ENCODE measurements at places on chromosomes 3 and 15.

DNA sequence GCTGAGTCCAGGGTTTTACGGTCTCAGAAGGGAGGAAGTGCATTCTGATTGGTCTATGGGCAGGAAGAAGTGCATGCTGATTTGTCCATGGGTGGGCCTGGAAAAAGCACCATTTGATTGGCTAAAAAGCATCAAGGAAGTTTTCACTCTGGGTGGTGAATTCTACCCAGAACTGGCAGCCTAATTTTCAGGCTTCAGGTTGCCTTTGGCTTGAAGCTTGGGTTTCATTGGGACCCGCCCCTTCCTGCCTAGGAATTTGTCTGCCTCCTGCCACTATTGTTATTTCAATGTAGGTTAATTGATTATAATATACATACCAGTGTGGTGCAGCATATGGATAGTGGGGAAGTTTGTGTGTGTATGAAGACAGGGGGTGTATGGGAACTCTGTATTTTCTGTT is 1355.9 kb downstream of the SI start:
- no peak for DNase-seq

GRCh38 chr15:42621996-42622925 is 46.9 kb downstream of the STARD9 start:
- DNase-seq, result no peak

DNA sequence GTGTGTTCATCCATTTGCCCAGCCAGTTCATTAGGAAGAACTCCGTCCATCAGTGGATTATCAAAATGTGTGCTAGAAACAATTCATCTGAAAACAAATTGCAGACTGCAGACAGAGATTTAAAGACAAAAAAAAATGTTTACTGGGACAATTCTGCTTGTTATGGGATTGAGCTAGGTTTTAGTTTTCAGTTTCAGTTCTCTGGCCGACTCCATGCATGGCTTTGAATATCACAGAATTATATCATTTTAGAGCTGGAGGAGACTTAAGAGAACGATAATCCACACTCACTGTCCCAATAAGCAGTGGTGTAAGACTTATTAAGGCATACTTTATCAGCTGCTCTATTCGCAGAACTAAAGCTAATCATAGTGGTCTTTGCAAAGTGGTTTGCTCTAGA is 51.1 kb downstream of the TFG start:
- no peak for DNase-seq

DNA sequence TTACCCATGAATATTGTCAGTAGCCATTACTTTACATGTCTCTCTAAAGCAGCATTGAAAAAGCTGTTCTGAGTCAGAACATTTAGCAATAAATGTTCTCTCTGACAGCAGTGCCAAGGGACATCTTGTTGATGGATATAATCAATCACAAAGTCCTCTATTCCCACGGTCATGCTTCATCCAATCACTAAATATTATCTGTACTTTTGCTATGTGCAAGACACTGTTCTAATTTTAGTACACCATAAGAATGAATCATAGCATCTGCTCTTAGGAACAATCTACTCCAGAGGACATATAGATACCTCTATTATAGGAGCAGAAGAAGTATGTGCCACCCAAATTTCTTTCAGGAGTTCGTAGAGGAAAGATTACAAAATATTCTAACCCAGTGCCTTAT is 142.5 kb upstream of the MBNL1 start:
- DNase-seq, result no peak

GRCh38 chr3:68363796-68364195 is 568.6 kb downstream of the TAFA4 start:
- no peak for DNase-seq

DNA sequence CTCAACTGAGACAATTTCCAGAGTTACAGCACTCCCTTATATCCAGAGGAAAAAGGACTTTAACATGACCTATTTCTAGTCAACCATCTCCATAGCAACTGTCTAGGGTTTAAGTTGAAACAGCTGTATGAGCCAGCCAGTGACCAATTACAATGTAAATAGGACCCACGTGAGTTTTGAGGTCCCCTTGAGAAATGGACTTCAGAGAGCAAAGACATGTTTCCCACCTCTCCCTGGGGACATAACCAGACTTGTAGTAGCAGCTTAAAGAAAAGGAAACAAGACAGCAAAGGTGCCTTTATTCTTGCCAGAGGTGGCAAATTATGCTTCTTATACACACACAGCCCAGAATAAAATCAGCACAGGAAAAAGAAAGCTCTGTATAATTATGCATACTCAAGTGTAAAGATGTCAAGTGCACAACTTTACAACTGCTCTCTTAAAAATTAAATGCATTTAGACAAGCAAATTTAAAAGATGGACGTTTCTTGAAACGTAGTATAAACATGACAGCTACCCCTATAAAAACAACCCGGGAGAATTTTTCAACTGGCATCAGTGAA is 40.2 kb downstream of the SUMF1 start:
- peak; percentile 32 for DNase-seq

GRCh38 chr15:95937128-95937528 is 393.4 kb upstream of the NR2F2 start:
- DNase-seq, result no peak

- no peak for DNase-seq
Observed at GRCh38 chr15:62853841-62854225, 188.7 kb upstream of the TPM1 start.

- DNase-seq, result peak; percentile 98
Observed at GRCh38 chr3:194486540-194487288, at the start of gene ATP13A3. TSS of gene ATP13A3 (minus strand) at chr3:194487002. CDS start at chr3:194462190, 24,812 bp downstream.

GRCh38 chr3:71130471-71131374 is 452.8 kb downstream of the FOXP1 start:
- no peak for DNase-seq

- DNase-seq, result no peak
Observed at GRCh38 chr3:10709110-10709781, 106.8 kb upstream of the SLC6A11 start.

DNA sequence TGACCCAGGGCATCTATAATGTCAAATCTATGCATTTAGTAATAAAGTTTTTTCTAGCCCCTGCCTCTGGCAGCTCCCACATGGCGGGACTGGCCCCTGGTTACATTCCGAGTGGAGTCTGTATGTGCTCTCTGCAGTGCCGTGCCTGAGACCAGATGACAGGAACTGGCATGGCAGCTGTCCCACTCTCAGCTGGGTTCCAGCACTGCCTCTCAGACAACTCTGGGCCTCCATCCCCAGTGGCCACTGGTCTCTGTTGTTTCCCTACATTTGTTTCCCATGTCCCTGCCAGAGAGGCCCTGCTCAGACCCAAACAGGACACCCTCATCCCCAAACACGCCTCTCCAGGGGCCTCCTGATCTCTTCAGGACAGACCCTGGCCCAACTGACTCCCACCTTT is 109.3 kb downstream of the OCA2 start:
- DNase-seq, result no peak

GRCh38 chr3:123123716-123124616 is 57.1 kb downstream of the PDIA5 start:
- DNase-seq, result no peak

DNA sequence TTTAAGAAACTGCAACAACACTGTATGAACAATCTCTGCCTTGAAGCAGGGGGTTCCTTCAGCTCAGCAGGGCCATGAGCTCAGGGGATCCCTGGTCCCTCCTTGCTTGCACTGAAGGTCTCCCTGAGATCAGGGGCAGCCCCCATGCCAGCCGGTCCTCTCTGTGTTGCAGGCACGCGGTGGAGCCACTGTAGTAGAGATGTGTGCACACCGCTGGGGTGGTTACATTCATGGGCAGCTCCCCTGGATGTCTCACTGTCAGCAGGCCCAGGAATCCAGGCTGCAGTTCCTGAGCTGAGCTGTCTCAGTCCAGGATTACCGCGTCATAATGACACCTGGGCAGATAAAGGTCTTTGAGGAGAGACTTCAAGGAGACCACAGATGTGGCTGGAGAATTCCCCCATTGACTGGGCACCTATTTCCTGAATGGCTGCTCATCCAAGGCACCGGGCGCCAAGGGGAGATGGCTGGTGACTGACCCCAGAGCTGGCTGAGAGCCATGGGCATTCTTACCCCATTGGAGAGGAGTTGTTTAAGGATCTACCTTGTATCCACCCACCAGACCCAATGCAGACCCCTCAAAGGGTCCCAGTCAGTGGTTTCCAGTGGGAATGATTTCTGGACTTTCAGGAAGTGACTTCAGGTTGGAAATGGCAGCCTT is 10.4 kb upstream of the KLF13 start:
- DNase-seq, result no peak

DNA sequence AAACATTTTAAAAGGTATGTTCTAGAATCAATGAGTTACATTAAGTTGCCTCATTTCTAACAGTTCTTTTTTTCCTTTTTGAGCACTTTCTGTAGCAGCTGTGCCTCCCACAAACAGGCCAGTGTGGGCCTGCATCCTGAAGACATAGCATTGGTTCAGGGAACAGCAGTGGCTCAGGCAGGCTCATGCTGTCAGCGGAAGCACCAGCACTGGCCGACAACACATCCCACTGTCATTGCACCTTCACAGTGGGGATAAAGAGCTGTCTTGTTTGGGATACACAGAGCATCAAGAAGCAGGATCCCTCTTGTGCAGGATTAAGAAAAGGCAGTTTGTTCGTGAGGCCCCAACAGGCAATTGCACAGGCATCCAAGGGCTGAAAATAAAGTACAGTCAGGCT is 123.3 kb downstream of the MOBP start:
- no peak for DNase-seq

GRCh38 chr3:144045766-144046165 is 74.1 kb downstream of the DIPK2A start:
- no peak for DNase-seq

DNA sequence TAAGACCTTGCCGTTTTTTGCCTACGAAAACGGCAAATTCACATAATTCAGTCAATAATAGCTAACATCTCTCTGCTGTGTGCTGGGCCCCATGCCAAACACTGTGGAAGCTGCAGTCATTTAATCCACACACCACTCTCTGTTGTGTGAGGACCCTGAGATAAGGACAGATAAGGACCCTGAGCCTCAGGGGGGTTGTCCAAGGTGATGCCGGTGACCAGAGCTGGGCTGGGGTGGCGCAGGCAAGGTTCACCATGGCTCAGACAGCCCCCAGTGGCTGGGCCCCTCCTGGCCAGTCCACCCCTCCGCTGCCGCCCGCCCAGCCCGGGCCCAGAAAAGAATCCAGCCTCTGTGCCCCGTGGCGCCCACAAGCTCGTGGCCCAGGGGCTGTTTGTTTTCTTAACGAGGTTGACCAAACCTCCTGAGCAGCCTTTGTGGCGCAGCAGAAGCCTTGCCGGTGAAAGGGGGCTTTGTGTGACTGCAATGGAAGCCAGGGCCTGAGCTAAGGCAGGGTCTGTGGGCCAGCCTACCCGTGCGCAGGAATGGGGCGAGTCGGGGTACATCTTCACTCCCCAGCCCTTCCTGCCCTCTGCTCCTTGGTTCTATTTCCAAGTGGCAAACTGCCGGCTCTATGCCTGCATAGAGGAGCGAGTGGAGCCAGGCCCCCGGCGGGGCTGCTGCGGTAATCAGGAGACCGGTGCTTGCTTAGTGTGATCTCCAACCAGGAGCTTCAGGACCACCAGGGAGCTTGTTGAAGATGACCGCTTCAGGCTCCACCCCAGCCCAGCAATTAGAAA is 4.4 kb upstream of the SNX22 start:
- no peak for DNase-seq

GRCh38 chr15:100170291-100171210 is 171.2 kb downstream of the ADAMTS17 start:
- DNase-seq, result no peak

- DNase-seq, result no peak
Observed at GRCh38 chr3:152338159-152338720, 69.5 kb downstream of the MBNL1 start.

GRCh38 chr15:55277116-55277564 is 12.5 kb downstream of the RAB27A start:
- DNase-seq, result no peak

GRCh38 chr3:40875581-40875980 is 323.7 kb upstream of the CTNNB1 start:
- no peak for DNase-seq

DNA sequence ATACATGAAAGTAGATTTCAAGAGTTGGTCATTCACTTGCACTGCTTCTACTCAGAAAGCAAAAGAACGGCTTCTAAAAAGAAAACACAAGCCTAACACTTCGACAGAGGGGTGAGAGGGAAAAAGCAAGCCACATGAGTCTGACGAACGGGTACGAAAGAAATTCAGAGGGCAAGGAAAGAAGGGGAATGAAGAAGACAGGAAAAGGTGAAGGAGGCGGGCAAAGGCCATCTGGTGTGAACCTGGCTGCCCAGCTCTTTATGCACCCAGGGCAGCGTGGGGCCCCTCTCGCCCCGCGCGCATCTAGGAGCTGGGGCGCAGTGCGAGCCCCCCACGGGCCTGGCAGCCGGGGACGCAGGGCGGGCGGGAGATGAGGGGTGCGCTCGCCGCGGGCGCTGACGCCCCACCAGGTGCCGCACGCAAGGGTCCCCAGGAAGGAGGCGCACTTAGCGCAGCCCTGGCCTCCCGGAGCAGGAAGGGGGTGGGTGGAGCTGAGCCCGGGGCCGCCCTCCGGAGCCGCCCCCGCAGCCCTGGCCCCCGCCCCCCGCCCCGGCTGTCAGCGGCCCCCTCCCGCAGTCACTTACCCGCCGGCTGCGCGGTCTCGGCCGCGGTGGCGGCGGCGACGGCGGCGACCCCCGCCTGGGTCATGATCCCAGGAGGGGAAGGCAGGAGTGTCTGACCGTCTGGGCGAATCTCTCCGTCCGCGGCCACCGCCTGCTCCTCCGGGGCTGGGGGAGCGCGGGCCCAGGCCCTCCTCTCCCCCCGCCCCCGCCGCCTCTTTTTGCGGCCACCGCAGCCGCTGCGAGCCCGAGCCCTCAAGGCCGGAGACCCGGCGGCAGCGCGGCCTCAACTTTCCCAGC is at the start of gene USF3:
Gene USF3, minus strand, starts transcription at position 857 of the 860 bp plus-strand sequence. CDS start 21,764 bp downstream, outside the sequence.
- DNase-seq, result peak; percentile 5

DNA sequence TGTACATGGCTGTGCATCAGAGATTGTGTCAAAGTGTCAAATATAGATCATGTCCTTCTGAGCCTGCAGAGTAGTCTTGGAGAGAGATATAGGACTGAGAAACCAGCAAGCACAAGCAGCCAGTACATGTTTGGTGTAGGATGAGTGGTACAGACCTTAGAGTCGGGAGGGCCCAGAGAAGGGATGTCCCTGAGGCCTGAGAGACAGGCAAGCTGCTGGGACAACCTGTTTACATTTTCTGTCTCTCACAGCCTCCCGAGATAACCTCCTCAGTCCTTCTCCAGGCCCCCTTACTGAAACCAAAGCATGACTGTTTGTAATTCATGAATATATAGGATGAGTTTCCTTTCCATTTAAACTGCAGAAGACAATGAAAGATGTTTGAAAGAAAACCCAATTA is 182.4 kb upstream of the STT3B start:
- DNase-seq, result no peak

GRCh38 chr3:36696799-36697198 is 67.6 kb downstream of the DCLK3 start:
- DNase-seq, result no peak

- DNase-seq, result no peak
Observed at GRCh38 chr3:49378249-49378895, 20.2 kb upstream of the GPX1 start.

DNA sequence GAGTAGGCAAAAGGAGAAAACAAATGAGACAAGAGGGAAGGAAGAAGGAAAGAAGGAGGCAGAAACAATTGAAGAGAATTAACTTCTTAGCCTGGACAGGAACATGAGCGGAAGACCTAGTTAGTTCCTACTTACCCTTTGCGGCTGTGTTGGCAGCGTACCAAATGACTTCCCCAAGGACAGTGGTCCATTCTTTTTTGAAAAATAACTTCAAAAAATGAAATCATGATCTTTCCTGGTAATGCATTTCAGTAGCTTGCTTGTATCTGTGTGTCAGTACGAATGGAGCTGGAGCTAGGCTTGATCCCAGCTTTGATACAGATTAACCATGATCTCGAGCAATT is 41.5 kb upstream of the CFAP161 start:
- DNase-seq, result no peak

GRCh38 chr3:180250172-180250571 is 213.4 kb upstream of the PEX5L start:
- peak; percentile 39 for DNase-seq

- no peak for DNase-seq
Observed at GRCh38 chr3:12149029-12149428, 9.7 kb downstream of the TIMP4 start.

Measured in NCI-H774 (cell line).